ENCODE measurements at places on chromosomes 3 and 15.

DNA sequence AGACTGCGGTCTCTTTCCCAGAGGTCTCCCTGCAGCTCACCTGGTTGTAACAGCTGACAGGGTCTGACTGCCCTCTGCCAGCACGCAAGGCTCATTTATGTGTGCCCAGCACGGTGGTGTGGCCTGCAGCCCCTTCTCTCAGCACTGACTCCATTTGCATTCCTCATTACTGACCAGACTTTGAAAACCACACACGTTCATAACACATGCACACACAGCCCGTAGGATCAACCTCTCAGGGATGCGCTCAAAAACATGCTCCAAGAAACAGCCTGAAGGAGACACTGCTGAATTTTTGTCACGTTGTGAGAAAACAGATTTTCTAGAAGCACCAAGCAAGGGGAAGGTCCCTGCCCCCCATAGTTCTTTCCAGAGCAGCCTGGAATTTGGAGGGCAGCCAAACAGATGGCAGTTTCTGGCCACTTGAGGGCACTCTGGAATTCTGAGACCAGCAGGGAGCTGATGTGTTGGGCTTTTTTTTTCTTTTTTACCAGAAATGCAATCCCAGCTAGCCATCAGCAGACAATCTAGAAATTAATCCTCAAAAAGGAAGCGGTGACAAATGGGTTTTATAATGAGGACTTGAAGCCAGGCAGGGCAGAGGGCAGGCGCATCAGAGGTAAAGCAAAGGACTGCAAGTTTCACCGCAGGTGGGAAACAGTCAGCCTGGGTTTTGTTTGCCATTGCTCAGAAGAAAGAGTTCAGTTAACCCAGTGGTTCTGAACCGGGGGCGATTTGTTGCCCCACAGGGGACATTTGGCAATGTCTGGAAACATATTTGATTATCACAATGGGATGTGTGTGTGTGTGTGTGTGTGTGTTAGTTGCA, 170.5 kb upstream of the PROK2 start:
- DNase-seq: peak; percentile 24

DNA sequence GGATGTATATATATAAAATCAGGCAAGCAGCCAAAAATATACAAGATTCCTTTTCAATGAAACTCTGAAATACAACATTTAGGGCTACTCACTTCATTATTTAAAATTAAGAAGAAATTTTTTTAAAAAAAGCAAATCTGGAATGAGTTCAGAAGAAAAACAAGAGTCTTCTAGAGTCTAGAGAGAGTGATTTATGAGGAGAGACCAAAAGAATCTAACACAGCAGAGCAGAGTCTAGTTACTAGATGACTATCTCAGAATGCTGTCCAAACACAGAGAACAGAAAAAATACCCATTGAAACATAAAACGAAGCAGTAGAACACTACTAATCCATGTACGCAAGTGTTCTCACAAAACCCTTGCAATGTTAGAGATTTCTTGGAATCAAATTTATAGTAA, 275.2 kb upstream of the CBLB start:
- DNase-seq: no peak

DNA sequence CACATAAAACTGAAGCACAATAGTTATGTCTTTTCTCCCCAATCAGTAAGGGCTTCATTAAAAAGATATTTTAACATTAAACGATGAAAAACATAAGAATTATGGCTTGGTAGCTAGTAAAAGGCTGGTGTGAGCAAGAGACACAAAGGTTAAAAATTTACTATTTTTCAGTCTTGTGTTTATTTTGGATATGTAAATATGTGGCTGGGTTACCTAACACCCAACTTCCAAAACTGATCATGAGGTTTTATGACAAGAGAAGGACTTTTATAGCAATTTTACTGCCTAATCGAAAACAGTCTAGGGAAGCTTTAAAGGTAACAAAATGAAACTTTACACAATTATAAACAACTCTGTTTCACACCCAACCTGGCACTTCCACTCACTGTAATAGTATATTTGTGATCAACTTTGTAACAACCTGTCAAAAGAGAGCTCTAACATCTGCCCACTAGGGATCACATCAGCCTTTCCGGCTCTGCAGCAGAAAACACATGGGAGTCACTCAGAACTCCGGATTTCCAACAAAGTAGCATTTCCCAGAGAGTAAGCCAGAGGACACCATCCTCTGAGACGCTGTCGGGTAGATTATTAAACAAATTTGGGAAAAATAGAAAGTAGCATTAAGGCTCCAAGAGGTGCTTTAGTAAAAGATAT, 123.4 kb upstream of the C2CD4B start:
- DNase-seq: no peak

- no peak for DNase-seq
Measured at GRCh38 chr3:48564022-48564421, 441 bp upstream of the UCN2 start.

DNA sequence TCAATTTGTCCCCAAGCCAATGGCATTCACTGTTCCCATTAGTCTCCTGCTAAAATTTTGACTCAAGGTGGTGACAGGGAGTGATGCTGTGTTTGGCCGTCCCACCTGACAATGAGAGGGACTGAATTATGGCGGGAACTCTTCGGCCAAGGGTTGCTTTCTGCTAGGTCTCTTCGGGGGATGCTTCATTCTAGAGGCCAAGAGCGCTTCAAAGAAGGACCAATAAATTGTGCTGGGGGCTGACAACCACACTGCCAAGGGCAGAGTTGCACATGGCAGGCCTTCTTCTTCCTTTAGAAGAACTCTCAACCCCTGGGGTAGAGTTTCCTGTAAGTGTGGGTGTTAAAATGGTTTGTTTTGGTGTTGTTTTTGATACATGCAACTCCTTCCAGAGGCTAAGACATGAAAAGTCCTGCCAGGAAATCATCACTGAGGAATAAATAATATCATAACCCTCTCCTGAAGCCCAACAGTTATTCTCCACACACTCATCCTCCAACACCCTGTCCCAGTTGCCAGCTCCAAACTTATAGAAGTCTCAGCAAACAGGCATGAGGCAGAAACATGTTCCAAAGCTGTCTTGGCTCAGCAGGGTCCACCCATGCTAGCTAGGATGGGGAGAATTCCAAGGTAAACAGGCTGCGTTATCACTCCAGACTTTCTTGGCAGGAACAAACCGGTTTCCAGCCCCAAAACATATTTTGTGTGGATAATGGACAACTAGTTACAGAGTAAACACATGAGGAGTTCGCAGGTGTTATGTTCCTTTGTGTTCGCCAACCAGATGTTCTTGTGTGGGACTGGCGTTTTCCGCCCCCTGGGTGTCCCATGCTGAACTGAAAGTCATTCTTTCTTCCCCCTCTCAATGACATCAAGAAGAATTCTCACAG, 396.7 kb upstream of the RGMA start:
- DNase-seq: no peak

DNA sequence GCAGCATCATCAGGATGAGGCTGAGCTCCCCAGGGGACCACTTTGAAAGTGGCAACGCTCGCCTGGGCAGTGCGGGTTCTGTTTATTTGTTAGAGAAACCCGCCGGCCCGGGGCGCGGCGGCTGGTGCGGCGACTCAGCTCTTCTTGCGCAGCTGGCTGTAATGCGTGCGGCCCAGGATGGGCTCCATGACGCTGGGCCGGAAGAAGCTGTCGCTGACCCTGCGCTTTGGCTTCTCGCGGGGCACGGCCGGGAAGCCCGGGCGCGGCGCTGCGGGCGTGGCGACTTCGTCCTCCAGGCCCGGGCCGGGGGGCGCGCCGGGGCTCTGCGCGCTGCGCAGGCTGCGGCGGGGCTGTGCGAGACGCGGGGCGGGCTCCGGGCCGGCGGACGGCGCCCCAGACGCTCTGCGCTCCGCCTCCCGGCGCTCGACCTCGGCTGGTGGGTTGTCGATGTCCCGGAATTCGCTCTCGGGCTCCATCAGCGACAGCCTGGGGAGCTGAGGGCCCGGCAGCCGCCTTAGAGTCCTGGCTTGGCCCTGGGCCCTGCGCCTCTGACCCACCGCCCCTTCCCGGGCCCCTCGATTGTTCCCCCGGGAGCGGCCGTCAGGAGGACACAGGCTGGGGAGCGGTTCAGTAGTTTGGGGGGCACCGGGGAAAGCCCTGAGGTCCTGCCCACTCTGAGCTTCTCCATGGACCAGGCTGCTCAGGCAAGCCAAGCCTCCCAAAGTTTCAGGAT, 10.3 kb upstream of the KIF7 start:
- DNase-seq: peak; percentile 44

All from MM.1S (cell line).